Right lobe of liver (tissue), 6 donors: ENCODE measurements at places on chromosomes 7 and 10.

DNA sequence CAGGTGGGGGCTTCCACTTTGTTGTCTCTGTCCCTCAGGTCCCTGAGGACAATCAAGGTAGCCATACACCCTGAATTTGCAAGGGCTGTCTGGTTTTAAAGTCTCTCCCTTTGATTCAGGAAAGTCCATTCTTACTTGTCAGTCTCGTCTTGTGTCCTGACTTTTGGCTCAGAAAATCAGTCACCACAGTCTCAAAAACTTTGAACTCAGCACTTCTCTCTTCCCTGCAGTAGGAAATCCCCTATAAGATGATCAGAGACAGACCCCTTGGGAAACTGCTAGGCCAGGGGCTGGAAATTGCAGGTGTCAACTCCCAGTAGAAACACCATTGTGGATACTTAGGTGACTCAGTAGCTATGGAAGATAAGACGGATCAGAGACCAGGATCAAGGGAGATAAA is 73.1 kb downstream of the CDC123 start:
- DNase-seq, result no peak

- no peak for DNase-seq
Measured at GRCh38 chr10:13346283-13347042, 1.6 kb downstream of the SEPHS1 start.

- no peak for DNase-seq
Measured at GRCh38 chr7:151410405-151411390, 860 bp upstream of the WDR86 start.

- no peak for DNase-seq
Measured at GRCh38 chr7:84949067-84949466, 237.8 kb downstream of the SEMA3D start.

GRCh38 chr7:2627258-2628129 is 4.3 kb upstream of the TTYH3 start:
- no peak for DNase-seq

DNA sequence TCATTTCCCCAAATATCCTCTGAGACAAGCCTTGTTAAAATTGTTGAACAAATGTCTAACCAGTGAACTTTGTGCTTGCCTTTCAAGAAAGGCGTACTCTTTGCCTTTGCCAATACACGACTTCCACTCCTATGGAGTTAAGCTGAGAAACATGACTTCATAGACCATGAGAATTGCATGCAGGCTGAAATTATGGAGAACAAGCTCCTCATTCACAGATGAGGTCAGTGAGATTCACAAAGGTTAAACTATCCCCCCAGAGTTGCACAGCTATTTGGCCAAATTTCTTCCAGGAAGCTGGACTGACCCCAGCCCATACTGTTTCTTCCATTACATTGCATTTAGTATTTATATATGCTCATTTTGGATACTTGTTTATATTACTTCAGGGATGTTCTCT is 221.4 kb upstream of the SEMA3C start:
- no peak for DNase-seq

- DNase-seq, result no peak
Measured at GRCh38 chr7:71935674-71936073, 476.5 kb downstream of the CALN1 start.

DNA sequence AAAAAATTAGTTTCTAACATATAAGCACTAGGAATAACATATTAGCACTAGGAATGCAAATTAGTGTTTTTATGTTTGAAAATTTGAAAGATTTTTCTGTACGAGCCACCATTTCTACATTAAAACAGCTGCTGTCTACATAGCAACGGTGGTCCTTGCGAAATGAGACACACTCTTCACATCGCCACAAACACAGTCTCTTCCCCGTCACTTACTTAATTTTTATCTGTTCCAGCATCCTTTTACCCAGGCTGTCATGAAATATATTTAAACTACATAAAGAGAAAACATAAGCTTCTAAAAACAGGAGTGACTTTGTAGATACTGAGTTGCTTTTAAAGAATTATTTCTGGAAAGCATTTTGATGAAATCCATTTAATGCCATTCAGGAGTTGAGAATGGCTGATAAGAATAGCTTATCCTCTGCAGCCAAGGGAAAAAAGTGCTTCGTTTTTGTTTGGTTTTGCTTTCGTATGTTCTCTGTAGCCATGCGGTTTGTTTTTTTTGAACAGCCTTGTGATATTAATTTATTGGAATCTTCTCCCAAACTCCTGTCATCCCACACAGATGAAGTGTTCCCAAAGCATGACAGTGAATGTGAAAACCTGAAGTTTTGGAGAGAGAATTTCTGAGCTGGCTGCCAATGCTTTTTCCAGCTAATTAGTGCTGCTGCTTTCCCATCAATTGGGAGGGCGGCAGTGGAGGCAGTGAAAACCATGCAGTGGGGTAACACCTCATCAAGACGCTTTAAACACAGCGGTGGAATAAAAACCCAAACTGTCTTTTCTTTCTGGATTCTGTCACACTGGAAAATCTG is 603.7 kb upstream of the ADARB2 start:
- DNase-seq, result no peak

DNA sequence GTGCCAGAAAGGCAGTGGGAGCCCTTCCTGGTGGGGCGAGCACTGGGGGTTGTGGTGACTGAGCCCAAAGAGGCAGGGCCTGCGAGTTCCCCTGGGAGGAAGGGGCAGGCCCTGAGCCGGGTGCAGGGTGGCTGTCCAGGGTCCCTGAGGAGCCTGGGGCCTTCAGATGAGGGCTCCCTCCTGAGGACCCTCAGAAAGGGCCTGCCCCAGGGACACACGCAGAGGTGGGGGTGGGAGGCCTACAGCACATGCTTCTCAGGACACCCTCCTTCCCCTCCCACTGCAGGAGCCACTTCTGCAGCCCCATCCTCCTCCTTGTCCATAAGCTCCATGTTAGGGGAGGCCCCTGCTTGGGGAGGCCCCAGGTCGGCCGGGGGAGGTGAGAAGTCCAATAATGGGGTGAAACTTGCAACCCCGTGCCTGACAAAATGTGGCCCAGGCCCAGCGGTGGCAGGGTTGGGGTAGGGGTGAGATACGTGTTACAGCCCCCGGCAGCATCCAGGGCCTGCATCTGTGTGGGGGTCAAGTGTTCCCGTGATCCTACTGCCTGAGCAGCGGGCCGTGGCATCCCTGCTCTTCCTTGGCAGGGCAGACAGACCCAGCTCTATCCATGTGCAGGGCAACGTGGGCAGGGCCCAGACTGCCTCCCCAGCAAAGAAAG is 31.8 kb upstream of the RET start:
- peak; percentile 46 for DNase-seq

GRCh38 chr10:94016727-94017714 is 23.3 kb downstream of the PLCE1 start:
- no peak for DNase-seq

DNA sequence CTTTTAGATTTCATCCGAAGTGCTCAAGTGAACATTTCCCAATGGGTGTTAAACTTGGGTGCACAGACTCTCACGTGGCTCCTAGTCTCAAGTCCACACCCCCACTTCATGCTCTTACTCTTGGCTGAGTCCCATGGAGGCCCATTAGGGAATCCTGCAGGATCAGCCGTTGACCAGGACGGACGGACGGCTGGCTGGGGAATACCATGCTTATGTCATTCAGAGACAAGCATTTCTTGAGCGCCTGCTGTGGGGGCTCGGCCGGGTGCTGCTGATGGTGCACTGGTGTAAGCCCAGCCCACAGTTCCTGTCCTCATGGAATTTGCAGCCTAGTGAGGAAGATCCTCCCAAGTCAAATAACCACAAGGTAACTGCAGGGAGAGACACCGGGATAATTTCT is 44.7 kb downstream of the PITRM1 start:
- DNase-seq, result no peak

DNA sequence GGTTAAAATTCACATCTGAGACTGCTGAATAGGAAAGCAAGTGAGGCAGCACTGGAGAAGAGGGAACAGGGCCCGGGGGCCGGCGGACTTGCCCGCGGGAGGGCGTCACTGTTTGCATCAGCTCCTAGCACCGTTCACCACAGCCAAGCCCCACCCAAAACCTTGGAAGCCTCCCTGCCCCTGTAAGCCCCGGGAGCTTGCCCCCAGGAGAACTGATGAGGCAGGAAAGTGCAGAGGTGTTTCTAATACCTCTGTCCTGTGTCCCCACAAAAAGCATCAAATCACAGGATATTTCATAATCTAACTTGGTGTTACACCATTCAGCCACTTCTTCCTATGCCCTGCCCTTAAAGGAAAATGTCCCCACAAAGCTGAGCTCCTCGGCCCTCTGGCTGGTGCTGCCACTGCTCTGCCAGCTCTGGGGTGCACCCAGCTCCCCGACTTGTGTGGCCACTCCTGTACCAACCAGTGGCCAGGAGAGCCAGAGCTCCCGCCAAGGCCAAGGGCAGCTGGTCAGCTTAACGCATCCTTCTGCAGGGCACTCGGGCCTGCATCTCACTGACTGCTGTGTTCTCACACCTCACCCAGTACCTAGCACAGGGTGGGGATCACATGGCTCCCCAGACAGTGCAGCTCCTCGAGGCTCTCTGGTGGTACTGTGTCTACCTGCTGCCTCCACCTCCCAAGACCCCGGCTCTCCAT is 47.3 kb upstream of the CNPY1 start:
- no peak for DNase-seq

GRCh38 chr10:72935361-72935760 is 19.2 kb downstream of the PLA2G12B start:
- no peak for DNase-seq

- DNase-seq, result no peak
Measured at GRCh38 chr10:61991166-61991565, 89.7 kb downstream of the ARID5B start.

DNA sequence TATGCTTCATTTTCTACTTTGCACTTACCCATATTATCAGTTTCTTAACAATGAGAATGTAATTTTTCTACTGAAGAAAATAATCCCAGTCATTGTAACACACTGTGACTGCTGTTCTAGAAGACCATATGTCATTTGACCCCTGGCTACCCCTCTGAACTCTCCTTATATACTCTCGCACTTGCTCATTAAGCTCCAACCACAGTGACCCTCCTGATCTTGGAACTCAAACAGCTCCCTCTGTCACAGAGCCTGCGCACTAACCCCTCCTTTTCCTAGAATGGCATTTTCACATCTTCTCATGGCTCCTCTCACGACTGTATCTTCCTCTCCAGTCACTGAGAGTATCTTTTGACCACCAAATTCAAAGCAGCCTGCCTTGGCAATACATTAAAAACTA is 169.7 kb downstream of the CACNA2D1 start:
- DNase-seq, result no peak

- no peak for DNase-seq
Measured at GRCh38 chr7:130943336-130943901, 209.4 kb upstream of the KLF14 start.

DNA sequence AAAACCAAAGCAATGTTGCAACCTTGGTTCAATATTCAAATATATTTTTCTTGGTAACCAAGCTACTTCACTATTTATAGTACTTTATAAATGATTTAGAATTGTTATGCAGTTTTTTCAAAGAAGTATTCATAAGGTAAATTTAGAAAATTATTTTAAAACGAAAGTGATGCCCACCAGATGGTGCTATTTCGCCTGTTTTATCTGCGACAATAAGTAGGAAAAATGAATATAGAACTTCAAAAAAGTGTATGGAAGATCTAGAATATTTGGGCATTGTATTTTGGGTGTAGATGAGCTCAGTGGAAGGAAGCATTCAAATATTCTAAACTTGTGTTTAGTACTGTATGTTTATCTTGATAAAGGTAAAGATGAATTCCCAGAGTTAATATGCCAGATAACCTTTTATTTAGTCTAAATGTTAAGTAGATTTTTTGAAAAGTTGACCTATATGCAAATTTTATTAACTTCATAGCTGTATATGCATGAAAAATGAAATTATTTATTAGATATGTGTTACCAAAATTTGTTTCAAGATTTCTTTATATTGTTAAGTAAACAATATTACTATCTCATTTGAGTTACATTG is 93.2 kb downstream of the ADK start:
- DNase-seq, result no peak

DNA sequence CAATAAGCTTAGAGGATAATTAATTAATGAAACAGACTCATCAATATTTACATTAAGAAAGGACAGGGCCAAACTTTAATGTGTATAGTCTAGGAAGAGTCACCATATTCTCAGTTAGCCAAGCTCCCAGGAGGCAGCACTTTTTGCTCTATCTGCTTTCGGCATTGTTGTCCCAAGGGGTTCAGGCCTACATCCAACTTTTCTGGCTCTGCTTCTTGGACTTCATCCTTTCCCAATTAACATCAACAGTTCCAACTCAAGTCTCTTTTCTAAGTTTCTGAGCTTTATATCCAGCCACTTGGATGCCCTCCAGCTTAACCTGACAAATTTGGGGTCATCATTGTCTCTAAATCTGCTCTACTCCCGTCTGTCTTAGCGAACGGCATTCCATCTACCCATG is 42.8 kb downstream of the GLI3 start:
- DNase-seq, result no peak

GRCh38 chr10:133438711-133439273 is 14.4 kb upstream of the SPRN start:
- DNase-seq, result no peak

- no peak for DNase-seq
Measured at GRCh38 chr7:36355490-36355889, 34.2 kb upstream of the ANLN start.

DNA sequence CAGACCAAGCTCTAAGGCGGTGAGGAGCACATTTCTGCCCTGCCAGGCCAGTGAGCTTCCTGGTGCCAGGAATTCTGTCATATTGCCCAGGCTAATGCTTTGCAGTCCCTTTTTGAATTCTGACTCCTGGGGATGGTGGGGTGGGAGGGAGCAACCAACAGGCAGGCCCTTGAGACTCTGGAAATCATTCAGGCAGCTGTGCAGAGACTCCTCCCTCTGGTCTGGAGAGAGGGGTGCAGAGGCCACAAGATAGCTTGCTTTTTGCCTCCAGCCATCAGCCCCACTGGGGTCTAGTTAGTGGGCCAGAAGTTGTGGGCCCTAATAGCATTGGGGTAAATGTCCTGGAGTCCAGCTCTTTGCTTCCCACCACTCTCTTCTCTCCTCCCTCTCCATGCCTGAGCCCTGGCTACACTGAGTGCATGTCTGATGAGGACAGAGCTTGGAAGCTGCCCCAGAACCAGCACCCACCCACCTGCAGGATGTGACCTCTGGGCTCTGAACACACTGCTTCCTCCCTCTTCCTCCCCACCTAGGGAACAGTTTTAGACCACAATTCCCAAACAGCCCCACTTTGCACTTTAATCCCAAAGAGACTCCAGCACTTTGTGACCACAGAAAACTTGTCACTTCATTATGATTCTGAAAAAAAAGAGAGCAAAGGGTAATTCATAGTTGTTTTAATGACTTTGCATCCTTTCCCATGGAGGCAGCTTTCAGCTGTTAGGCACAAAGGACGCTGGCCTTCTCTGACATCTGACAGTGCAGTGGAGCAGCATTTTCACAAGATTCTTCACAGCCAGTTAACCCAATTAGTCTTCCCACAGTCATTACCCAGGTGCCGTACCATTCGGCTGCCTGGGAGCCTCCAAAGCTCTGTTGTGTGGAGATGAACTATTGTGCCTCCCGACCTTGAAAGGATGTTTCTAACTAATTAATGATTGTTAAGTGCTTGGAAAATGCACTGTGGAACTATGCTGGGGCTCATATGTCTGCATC is 262.5 kb downstream of the TRIL start:
- DNase-seq, result no peak
